Gastrocnemius medialis (tissue), 4 donors: ENCODE measurements at places on chromosomes 1 and 21. TPM values are rescaled to one million over a fixed set of nuclear protein-coding genes. Genes with fewer than 3 reads are reported as not detected.

DNA sequence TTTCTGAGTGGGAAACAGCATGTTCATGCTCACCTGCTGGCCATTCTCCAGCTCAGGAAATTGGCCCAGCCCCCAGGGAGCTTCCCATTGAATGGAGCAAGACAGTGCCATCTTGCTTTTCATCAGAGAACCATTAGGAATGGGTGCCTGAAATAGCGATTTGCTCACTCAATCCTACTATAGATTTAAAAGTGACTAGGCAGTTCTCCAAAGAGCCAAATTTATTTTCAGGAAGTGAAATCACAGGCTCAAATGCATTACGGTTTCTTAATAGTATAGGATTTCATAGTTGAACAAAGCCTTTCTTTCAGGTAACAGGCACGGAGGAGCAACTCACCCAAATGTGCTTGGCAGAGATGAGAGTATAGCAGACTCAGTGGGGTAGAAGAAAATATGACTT is 272.1 kb downstream of the GRIK1 start:
- DNase-seq = no peak

DNA sequence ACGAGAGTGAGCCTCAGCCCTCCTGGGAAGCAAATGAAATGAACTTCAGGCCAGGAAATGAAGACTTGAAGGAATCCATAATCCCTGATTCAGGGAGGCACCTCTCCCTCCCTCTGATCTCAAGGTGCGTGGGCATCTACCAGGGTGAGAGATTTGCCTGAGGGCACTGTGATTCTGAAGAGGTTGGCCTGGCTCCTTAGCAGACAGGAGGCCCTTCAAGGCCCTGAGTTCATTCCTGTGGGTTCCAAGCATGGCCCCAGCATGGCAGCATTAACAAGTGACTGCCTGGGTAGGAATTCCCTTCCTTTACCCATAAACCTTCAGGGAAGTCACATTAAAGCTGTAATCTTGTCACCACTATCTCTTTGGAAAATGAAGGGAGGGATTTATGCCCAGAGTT is 29.8 kb upstream of the IFNGR2 start:
- no peak for DNase-seq

- DNase-seq = no peak
Observed at GRCh38 chr1:24463776-24464735, 38.6 kb upstream of the RCAN3 start.

The LYPLA2 gene
- 35.9 TPM for total RNA-seq

The TDRD5 gene
- not detected for total RNA-seq

DNA sequence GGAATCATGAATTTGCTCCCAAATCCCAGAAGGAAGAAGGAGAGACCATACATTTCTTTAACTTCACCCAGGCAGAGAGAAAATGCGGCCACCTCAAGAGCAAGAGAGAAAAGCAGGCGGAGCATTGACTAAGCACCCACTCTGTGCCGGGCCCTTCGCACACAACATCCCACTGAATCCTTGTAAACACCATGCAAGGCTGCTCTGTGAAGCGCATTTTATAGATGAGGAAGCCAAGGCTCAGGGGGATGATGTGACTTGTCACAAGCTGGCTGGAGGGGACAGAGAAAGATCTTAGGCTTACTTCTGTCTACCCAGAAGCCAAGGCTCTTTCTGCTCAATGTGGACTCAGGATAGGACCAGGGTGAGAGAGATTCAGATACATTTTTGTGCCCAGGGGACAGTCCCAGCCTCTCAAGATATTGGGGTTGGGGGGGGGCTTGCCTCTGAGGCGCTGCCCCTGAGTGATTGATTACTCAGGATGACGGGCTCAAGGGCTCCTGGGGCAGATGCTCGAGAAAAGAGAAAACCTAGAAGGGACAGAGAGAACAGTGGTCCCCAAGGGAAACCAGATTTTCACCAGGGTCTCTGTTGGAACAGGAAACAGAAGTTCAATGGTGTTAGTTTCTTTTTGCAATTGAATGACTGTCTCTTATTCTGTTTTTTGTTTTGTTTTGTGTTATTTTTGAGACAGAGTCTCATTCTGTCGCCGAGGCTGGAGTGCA is 19.5 kb downstream of the PADI2 start:
- no peak for DNase-seq

DNA sequence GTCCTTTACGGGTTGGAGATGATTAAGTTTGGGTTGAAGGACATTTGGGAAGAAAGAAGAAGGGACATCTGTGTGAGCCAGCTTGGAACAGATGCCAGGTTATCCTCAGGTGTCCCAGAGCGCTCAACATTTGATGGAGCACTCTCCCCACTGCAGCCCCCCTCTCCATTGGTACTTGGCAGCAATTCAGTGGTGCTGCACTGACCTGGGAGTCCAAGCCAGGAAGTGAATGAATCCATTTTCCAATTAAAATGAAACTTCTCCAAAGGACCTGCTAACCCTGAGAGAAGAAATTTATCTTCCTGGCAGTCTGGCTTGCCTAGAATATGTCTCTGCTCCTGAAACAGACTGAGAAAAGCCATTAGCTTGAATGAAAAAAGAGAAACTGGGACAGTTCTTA is 67.1 kb downstream of the FGGY start:
- DNase-seq = no peak

The CELA3A gene
- not detected for total RNA-seq

DNA sequence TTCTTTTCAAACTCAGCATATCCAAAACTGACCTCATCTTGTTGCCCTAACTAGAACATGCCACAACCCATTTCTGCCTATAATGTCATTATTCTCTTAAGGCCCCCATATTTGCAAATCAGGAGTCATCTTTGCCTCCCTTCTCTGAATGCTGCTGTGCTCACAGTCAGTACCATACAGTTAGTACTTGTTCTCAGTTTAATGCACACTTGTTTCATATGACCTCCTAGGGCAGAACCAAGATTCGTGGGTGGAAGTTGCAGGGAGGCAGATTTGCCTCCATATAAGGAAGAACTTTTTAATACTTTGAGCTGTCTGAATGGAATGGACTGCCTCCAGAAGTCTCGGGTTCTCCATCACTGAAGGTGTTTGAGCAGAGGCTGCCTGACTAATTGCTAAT is 9.2 kb downstream of the CAP1 start:
- no peak for DNase-seq

The GLUL gene
- total RNA-seq = 22,010 TPM

- no peak for DNase-seq
Observed at GRCh38 chr1:221725735-221726672, 15.9 kb downstream of the DUSP10 start.

- no peak for DNase-seq
Observed at GRCh38 chr1:87829360-87829759, 500.7 kb downstream of the LMO4 start.

DNA sequence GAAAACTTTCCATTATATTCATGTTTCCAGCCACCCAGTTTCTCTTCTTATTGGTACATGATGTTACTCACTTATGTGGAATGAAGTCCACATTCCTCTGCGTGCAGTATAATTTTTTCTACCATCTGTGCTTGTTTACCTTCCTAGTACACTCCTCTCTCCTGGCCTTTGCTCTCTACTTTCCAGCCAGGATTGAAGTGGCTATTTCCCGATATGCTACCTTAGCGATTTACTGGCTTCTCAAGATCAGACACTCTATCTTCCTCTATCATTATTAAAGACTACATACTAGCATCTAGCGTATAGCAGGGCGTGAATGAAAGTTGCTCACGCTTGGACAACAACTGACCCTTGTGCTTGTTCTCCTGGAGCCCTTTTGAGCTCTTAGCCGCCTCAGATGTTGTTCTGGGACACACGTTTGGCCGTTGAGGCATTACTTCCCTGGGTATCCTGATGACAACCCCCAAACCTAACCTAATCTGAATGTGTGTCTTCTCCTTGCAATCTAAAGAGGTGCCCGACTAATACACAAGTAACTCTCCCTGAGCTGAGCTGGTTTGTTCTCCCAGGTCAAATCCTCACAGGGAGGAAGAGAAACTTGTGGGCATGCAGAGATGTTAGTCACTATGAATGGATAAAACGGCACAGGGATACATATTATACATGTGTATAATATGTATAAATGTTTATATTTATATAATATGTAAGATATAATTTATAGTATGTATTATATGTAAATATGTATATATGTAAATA is 13.4 kb upstream of the MTARC2 start:
- no peak for DNase-seq

GRCh38 chr1:200180821-200181220 is 153.3 kb downstream of the NR5A2 start:
- DNase-seq = no peak

GRCh38 chr1:184191181-184191621 is 139.7 kb downstream of the TSEN15 start:
- peak; percentile 12 for DNase-seq

DNA sequence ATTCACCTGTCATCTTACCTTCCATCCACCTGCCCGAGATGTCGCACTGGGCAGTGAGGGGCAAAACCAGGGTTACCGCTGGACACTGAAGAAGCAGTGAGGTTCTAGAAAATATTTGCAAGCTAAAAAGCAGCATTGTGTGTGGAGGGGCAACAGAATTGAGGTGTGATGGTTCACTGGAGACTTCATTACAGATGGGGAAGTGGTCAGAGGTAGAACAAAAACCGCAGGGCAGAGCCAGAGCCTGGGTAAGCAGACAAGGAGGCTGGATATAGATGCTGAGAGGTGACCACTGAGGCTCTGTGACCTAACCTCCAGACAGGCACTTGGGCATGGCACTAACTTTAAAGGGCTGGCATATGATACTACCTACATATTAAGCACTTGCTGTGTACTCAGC is 363.9 kb upstream of the PROX1 start:
- no peak for DNase-seq

- DNase-seq = no peak
Observed at GRCh38 chr1:38670544-38671122, 188.9 kb downstream of the RRAGC start.

- DNase-seq = no peak
Observed at GRCh38 chr1:153058154-153058553, 842 bp upstream of the SPRR2A start.

The APOBEC4 gene
- not detected for total RNA-seq

DNA sequence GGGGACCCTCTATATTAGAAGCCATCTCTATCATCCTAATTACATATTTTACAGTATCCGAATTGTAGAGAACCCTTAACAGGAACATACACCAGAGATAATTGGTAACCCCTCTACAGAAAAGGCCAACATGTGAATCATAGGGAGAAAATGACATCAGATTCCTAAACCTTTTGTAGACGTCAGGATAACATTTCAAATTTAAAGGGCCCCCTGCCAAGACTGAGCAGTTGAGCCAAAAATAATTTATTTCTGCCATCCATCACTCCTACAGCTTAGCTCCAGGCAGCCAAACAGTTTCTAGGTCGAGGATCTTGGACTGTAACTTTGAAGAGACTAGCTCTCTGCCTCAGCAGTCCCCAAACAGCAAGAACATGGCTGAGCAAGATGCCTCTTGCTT is 21.2 kb downstream of the ZNF697 start:
- DNase-seq = no peak

DNA sequence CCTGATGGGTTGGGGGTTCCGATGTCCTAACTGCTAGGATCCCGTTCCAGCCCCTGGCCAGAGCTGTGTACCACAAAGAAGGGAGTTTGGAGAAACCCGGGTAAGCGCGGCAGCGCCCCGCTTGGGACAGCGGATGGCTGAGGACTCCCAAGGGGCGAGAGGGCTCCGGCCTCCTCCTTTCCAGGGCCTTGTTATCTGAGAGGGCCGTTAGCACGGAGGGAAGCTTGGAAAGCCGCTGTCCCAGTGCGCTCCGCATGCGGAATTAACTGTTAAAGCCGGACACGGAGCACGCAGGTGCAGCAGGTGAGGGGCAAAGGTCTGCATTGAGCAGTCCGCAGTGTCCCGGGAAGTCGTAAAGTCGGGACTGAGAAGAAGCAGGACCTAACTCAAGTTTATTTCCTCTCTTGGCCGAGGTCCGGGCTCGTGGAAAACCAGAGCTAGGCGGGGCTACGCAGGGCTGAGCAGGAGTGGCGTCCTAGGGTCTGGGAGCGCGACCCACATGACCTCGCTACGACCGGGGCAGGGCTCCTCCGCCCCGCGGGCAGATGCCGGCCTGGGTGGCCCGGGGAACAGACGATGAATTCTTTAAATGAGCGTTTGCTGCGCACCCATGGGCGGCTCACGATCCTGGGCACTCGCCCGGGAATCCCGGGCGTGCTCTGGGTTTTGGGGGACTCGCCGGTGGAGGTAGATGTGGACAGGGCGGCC is 4.5 kb downstream of the LHX4 start:
- DNase-seq = no peak

The HLX gene
- total RNA-seq = 8.3 TPM

DNA sequence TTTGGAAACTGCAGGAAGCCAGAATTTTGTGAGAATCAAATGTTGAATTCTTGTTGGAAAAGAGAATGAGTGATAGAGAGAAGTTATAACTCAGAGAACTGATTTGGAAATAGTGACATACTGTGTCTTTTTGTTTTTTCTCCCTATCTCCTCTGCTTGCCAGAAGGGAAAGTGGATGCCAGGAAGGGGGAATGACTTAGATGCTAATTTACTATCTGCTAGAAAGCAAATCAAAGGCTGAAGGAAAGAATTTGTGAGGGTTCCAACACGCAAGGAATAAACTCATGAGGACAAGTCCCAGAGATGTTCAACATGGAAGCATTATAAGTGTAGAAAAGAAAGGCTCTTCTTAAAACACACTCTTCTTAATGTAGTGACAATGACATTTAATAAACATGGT is 20.5 kb upstream of the LRRC39 start:
- no peak for DNase-seq

- DNase-seq = no peak
Observed at GRCh38 chr1:151916726-151917370, 7.5 kb upstream of the THEM4 start.

GRCh38 chr1:212366901-212367300 is 47.8 kb downstream of the PACC1 start:
- DNase-seq = no peak

GRCh38 chr1:198416296-198416695 is 124.2 kb downstream of the ATP6V1G3 start:
- no peak for DNase-seq

GRCh38 chr1:29502911-29503840 is 266.9 kb downstream of the PTPRU start:
- no peak for DNase-seq

DNA sequence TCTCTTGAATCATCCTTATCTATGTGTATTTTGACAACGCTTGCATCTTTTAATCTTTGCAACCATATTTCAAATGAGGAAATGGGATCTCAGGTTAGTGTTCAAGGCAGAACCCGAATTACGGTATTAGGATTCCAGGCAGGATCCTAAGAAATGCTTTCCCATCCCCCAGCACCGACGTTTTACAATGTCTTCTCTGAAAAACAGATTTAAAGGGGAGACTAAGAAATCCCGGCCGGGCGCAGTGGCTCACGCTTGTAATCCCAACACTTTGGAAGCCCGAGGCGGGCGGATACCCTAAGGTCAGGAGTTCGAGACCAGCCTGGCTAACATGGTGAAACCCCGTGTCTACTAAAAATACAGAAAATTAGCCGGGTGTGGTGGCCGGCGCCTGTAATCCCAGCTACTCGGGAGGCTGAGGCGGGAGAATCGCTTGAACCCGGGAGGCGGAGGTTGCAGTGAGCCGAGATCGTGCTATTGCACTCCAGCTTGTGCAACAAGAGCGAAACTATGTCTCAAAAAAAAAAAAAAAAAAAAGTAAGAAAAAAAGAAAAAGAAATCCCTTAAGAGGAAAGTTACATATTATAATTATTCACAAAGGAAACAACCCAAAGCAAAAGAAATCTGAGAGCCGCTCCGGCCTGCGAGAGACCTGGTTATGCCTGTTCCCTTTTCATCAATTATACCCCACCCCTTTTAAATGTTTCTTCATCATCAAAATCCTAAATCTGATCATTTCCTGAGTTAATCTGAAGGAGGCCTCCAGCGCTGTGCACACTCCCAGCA is 801 bp upstream of the GORAB start:
- DNase-seq = no peak
